ENCODE measurements at places on chromosomes 6 and 20. TPM values are rescaled to one million over a fixed set of nuclear protein-coding genes. Genes with fewer than 3 reads are reported as not detected.

BPIFB1 gene
- not detected for total RNA-seq

DNA sequence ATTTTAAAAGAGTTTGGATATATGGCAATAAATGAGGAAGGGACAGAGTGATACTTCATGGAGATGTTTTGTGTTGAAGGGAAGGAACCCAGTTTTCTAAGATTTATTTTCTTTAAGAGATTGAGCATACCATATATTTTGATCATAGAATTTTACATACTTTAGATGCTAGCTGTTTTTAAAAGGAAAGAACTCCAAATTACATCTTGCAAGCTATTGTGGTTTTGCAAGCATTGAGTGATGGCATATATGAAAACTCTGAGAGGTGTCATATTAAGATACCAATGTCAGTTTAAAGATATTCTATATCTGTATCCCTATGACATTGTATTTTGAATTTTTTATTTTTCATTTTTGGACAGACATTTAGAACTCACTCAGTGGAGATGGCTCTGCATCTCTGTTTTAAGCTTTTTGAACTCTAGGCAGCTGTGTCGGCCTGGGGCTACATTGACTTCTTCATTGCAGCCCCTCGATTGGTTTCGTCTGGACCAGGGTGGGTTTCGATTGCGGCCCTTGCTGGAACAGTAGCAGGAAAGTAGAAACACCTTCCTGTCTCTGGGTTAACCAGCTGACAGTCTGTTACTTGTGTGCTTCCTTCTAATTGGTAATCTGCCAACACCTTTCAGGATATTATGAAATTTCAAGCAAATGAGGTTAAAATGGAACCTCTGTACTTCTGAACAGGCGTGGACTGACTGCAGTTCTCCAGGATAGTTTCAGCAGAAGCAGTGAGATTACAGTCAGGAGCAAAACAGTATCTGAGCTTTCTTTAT is 14.0 kb downstream of the IGF2R start:
- no peak for DNase-seq

DNA sequence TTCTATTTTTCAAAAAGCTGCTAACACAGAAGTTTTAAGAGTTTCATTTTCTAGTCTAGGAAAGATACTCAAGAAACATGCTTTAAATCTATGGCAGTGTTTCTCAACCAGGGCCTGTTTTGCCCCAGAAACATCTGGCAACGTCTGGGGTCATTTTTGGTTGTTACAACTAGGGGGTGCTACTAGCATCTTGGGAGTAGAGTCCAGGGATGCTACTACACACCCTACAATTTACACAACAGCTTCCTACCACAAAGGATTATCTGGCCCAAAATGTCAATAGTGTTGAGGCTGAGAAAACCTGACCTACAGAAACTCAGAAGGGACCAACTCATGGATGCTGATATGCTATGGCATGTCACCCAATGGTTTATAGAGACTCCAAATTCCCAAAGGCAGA is 24.4 kb downstream of the SERAC1 start:
- no peak for DNase-seq

LRRC1 gene
- 4.0 TPM for total RNA-seq

- DNase-seq, result no peak
Observed at GRCh38 chr20:49909499-49910339, 5.6 kb downstream of the SPATA2 start.

DNA sequence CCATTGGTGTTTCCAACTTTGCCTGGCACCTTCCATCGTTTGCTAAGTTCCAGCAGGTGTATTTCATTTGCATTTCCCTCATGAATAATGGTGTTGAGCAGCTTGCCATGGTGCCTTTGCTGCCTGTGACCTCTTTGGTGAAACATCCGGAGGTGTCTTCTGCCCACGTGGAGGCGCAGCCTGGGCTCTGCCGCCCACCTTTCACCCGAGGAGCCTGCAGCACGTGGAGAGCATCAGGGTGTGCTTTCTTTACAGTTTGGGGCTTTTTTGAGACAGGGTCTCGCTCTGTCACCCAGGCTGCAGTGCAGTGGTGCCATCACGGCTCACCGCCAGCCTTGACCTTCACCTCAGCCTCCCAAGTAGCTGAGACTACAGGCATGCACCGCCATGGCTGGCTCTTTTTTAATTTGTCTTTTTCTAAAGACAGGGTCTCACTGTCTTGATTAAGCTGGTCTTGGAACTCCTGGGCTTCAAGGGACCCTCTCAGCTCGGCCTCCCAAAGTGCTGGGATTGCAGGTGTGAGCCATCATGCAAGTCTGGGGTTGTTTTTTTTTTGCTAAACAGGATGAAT is 3.0 kb upstream of the ADRM1 start:
- DNase-seq, result no peak

TBC1D7 gene
- 19.1 TPM for total RNA-seq

DNA sequence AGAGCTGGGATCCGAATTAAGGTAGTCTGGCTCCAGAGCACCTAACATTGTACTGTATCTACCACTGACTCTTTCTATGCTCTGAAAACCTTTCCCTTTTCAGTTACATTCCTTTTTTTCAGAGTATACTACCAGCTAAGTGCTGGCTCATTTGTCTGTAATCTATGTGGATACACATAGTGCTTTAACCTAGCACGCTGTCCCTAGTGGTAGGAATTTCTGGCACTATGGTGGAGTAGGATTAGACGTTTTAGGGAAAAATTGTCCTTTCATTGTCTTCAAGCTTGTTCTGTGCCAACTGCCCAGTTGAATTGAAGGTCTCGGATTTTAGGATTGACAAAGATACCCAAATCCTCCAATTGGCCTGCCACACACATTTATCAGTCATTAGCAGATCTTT is 259.1 kb upstream of the FERMT1 start:
- no peak for DNase-seq

All from activated CD4-positive, alpha-beta memory T cell treated with anti-CD3 and anti-CD28 coated beads, Interleukin-2, amount 10 ng/mL, durations not matched to agents 7 days and 5 days (primary cell).